ENCODE measurements at places on chromosomes 13 and 19. TPM values are rescaled to one million over a fixed set of nuclear protein-coding genes. Genes with fewer than 3 reads are reported as not detected.

- no peak for DNase-seq
Measured at GRCh38 chr19:1884291-1884718, 991 bp downstream of the ABHD17A start.

DNA sequence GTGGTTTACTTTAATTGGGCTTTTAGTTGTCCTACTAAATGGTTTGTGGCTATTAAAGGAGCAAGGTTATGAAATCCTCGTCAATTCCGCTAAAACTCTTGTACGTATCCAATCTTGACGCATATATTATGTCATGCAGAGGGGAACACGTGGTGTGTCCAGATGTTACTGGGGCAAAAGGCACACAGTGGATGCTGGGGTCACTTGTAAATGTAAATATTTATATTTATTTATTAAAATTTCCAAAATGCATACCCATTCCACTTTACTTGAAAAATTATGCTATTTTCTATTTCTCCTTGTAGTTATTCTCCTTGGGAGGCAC, 36.7 kb upstream of the SLC46A3 start:
- DNase-seq = no peak

- no peak for DNase-seq
Measured at GRCh38 chr19:29248332-29248844, 35.4 kb upstream of the UQCRFS1 start.

Gene SPRY2
- total RNA-seq = 0.44 TPM
